ENCODE measurements at places on chromosomes 7 and 10.

DNA sequence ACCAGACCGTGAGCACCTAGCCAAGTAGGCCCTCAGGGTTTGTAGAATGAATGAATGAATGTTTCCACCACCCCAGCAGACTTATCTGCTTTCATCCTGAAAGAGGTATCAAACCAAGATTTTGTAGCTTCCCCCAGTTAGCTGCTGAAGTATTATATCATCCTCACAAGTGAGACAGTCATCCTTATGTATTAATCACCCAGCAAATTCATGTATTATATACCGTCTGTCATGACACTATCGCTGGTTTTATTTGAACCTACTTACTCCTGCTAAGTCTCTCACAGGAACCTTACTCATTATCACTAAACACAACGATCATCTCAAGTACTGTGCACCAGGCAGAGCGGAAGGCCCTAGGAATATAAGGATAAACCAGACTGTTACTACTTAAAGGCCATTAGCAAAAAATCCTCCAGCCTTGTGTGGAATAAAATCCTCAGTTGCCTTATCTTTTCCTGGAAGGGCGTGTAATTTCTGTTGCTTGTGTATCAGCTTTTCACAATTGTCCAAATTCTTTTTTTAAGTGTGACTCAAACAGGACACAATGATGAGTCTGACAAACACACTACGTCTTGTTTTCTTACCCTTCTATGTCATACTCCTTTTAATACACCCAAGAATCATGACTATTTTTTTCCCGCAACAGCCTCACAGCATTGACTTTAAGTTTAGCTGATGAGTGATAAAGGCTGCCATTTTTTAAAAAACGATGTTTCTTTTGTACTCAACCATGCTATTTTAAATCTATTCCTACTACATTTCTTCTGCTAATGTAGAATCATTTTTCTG lies 176.1 kb upstream of the KLF14 start:
- DNase-seq: no peak

DNA sequence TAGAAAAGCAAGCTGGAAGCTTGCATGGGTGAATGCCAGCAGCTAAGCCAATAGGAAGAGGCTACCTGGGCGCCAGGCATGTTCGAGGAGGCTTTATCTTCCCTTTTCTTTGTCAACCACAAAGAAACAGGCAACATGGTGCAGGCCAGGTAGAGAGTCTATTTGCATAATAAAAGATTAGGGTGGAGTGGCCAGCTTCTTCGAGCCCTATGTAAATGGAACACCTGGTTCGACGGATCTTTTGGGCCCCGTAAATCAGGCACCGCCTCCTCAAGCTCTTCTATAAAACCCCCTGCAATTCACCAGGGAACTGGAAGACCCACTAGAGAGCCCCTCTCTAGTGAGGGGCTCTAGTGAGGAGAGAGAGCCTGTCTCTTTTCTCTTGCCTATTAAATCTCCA lies 1106.2 kb upstream of the CELF2 start:
- no peak for DNase-seq

- DNase-seq: no peak
Observed at GRCh38 chr10:48608279-48608681, 3.4 kb upstream of the ARHGAP22 start.

GRCh38 chr7:4066626-4067475 lies 615.2 kb upstream of the FOXK1 start:
- no peak for DNase-seq

GRCh38 chr10:128178302-128178958 lies 52.2 kb upstream of the MKI67 start:
- no peak for DNase-seq

DNA sequence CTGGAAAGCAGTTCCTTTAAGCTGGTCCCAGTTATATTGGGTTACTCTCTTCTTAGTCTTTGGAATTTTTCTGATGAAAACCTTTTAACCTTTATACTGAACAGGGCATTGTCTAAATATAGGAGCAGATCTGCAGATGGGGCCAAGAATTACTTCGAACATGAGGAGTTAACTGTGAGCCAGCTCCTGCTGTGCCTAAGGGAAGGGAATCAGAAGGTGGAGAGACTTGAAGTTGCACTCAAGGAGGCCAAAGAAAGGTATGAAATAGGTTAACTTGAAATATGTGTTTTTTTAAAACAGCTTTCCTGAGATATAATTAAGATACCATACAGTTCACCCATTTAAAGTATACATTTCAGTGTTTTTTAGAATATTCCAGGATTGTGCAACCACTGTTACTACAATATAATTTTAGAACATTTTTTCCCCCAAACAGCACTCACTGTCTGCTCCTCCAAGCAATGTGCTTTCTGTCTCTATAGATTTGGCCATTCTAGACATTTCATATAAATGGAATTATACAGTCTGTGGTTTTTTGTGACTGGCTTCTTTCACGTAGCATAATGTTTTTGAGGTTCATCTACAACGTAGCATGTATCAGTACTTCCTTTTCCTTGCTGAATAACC lies 18.9 kb downstream of the OPTN start:
- no peak for DNase-seq

DNA sequence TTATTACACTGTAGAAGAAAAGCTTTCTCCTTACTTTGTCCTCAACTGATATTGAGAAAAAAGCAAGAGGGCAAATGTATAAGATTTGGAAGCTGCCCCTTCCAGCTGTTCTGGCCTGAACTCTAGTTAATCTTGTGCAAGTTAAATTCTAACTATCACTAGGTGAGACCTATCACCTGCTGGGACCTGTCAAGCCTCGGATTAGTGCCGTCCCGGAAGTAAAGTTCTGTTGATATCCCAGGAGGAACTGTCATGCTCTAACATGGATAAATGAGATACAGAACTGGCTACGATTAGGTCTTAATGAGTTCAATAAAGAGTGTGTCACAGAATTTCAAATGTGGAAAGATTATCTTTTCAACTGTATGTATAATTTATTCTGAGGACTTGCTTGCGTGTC lies 1.2 kb upstream of the BPGM start:
- no peak for DNase-seq

- no peak for DNase-seq
Observed at GRCh38 chr7:8296362-8296659, 34.3 kb upstream of the ICA1 start.

DNA sequence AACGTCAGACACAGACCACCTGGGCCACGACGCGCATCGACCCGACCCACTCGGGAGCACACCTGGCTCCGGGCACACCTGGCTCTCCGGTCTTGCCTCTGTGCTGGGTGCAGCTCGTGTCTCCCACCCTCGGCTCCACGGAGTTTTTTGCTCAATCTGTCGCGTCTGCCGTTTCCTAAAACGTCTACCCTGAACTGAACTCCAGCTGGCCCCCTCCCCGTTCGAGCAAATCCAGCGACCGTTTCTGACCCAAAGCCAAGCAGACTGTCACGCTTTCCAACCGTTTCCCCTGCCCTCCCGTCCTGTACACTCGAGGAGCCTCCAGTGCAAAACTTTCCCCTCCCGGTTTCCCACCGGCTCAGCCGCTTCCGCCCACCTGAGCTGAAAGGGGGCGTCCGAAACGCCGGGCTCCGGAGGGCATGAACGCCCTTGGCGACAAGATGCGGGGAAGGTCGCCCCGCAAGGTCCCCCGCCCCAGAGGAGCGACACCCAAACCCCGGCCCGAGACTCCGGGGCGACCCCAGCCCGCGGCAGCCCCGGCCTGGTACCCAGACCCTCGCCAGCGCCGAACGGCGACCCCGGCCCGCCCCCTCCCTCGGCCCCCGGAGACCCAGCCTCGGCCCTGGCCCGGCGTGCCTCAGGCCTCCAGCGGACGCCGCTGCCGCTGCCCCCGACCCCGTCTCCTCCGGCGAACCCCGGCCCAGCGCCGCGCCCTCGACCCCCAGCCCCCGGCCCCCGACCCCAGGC lies 557 bp downstream of the CYTH3 start:
- DNase-seq: no peak

- no peak for DNase-seq
Observed at GRCh38 chr10:115854740-115855435, 418.1 kb downstream of the GFRA1 start.

- DNase-seq: no peak
Observed at GRCh38 chr10:109504401-109504800, 418.9 kb downstream of the XPNPEP1 start.

GRCh38 chr7:107632492-107632865 lies 28.1 kb upstream of the SLC26A4 start:
- peak; percentile 25 for DNase-seq

DNA sequence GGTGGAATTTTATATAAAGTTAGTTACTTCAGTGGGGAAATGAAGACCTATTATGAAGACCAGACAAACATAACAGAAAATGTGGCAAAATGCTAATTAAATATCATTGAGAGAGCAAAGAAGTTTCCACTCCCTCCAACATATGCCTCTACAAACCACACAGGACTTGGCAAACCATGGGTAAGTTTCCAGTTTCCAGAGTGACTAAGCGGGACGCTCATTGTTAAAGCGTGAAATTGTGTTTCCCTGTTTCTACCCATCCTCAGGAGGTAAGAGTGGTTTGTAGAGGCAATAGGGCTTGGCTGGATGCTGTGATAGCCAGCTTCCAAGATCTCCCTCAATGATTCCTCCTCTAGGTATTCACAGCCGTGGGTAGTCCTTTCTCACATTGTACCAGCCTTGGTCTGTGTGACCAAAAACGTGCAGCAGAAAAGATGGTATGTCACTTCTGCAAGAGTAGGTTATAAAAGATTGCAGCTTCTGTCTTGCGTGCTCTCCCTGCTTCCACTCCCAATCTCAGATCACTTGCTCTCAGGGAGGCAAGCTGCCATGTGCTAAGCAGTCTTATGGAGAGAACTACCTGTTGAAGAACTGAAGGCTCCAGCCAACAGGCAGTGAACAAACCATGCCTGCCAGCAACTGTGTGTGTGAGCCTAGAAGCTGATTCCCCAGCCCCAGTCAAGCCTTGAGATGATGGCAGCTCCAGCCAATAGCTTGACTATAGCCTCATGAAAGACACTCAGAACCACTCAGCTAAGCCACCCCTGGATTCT lies 35.7 kb downstream of the CBX3 start:
- no peak for DNase-seq

DNA sequence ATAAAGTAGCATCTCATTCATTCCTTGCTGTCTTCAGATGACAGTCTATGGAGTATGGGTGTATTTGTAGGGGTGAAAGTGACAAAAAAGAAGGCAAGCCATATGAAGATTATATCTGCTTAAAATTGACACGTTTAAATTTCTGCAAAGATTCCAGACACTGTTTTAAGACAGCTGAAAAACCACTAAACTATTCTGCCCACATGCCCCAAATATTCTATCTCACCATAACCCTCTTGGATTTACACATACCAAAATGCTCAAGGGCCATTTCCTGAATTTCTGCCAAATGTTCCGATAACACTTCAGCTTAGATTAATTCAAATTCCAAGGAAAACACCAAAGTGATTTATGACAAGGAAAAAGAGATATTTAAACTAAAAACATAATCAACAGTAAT lies 99.9 kb upstream of the IL6 start:
- DNase-seq: no peak

DNA sequence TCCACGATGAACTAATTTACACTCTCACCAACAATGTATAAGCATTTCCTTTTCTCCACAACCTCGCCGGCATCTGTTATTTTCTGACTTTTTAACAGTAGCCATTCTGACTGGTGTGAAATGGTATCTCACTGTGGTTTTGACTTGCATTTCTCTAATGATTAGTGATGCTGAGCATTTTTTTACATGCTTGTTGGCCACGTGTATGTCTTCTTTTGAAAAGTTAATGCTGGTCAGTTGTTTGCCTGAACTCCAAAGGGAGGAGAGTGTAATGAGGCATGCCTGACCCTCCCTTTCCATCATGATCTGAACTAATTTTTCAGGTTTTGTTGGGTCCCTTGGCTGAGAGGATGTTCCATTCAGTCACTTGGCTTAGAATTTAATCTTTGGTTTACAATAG lies 50.7 kb upstream of the SVIL start:
- no peak for DNase-seq

DNA sequence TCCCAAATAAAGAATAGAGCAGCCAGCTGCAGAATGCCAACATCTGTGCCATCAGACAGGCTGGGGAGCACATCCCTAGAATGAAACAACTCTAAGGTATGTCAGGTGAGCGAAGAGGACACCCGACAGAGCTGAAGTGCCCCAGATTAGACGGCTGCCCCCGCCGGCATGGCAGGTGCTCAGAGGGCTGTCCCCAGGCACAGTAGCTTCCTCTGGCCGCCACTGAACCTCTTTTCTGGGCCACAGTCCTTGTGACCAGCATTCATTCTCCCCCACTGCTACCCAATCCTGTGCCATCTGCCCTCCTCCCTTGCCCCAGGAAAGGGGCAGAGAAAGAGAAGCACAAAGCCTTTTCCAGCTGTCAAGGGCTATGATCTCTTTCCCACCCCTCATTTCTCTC lies 41.7 kb downstream of the RGS10 start:
- peak; percentile 19 for DNase-seq

DNA sequence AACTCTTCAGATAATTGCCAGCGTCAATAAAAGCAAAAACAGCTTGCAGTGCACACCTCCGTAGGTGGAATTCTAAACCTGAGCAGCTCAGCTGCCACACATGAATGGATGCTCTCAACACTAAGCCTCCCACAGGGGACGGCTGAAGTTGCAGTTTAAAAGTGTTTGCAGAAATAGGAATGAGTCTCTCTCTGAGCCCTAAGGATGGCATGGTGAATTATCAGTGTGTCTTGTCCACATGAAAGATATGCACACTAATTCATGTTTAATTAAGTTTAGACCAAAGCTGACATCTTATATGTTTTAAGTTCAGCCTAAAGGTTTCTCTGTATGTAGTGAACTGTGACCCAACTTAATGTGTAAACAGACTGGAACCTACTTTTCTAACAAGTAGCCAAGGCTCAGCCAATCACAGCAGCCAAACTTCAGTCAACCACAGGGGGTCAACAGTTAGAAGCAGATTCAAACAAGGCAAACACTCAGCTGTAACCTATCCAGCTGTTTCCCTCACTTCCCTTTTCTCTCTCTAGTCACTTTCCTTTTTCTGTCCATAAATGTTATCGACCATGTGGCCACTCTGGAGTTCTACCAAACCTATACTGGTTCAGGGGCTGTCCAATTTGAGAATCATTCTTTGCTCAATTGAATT lies 38.1 kb downstream of the CTTNBP2 start:
- no peak for DNase-seq

DNA sequence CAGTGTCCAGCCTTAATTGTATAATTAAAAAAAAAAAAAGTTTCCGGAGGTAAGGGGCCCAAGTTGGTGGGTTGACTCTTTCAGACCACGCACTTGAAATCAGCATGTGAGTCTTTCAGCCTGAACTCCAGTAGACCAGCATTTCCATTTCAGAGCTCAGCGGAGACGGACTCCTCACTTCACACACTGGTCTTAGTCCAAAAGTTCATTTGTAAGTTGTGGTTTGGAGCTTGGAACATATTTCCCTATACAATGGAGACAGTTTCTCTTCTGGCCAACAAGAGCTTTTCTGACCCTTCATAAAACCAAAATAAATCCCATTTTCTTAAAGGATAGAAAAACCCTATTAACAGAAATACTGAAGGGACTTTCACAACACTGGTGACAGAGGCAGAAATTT lies 41.0 kb downstream of the ATXN7L1 start:
- no peak for DNase-seq

- DNase-seq: no peak
Observed at GRCh38 chr10:93357680-93358079, 124.5 kb downstream of the MYOF start.

All from NCI-H524 treated with DMSO at 0.1 percent for 48 hours (cell line).